Mesothelial cell of epicardium (in vitro differentiated cells): ENCODE measurements at places on chromosomes 6 and 20.
A peak's percentile ranks its signal among the peaks of the same experiment; 100 is the strongest.

DNA sequence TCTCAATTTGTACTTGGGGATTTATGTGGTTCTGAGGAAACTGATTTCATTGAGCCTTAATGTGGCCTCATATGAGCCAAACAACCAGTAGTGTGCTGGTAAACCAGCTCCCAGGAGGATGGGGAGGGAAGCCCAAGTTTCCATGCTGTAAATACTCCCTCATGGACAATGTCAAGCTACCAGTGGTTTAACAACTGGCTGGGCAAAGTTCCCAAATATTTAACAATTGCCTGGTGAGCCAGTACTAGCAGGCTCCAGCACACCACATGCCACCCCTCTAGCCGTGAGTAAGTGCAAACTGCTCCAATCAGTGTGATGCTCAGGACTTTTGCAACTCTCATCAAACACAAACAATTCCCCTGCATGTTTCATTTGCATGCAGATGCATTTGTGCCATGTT lies 19.2 kb upstream of the CDKN1A start:
- H3K36me3 ChIP-seq, result no peaks in the 10 kb centered on the region
- peaks cover 23% of the 10 kb centered on the region for H3K27me3 ChIP-seq
- DNase-seq, result no peak
- no peak overlapping the region for H3K4me3 ChIP-seq
- H3K27ac ChIP-seq, result no peak overlapping the region

GRCh38 chr6:105838171-105838570 lies 248.0 kb upstream of the PRDM1 start:
- peaks cover 4% of the 10 kb centered on the region for H3K27me3 ChIP-seq
- H3K4me3 ChIP-seq, result no peak overlapping the region
- no peak overlapping the region for H3K27ac ChIP-seq

DNA sequence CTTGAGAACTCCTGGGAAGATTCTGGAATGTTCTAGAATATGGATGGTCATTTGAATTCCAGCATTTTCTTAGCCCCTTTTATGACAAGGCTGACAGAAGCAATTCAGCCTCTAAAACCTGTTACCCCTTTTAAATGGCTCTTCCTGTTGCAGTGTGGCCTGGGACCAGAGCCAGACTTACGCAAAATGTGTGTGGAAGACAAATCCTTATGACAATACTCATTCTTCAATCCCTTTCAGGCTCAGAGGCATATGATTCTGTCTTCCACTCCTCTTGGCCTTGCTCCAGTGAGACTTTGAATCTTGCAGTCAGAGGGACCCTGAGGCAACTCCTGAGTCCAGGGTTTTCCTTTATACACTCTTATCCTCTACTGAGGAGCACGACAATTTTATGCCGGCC lies 287.0 kb downstream of the CLIC5 start:
- no peak overlapping the region for H3K4me3 ChIP-seq
- peaks cover 36% of the 10 kb centered on the region for H3K4me1 ChIP-seq
- no peak overlapping the region for H3K27ac ChIP-seq
- peaks cover 78% of the 10 kb centered on the region for H3K27me3 ChIP-seq
- peak; percentile 54 for DNase-seq

GRCh38 chr20:62878244-62879038 lies 16.8 kb upstream of the TCFL5 start:
- no peak overlapping the region for H3K4me3 ChIP-seq
- DNase-seq, result no peak
- H3K36me3 ChIP-seq, result peaks cover 10% of the 10 kb centered on the region
- peaks cover 20% of the 10 kb centered on the region for H3K4me1 ChIP-seq
- no peaks in the 10 kb centered on the region for H3K27me3 ChIP-seq

GRCh38 chr6:167530951-167531350 lies 206.1 kb downstream of the TTLL2 start:
- no peak overlapping the region for H3K27ac ChIP-seq
- H3K36me3 ChIP-seq, result no peaks in the 10 kb centered on the region
- DNase-seq, result no peak
- H3K27me3 ChIP-seq, result peaks cover 7% of the 10 kb centered on the region
- no peak overlapping the region for H3K4me3 ChIP-seq

DNA sequence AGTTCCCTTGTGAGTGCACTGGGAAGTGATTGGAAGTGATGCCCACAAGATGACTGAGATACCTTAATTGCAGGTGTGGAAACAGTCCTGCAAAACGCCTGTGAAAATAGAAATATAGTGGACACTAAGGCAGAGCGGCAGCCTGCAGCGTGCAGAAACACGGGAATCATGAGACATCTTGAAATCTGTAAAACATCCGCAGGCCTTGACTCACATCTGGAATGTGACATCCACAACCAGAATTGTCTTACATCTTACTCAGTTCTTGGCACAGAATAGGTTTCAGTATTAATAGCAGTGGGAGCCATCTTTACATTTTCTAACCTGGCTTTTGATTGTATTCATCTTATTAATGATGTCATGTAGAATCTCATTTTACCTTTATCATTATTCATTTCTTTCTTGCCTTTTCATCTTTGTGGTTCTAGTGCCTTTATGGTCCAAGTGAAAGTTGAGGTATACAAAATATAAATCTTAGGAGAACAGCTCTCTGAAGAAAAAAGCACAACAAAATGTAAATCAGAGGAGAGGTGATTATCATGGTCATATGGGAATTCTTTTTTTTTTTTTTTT lies 44.6 kb downstream of the CDYL start:
- H3K27ac ChIP-seq, result no peak overlapping the region
- H3K4me3 ChIP-seq, result no peak overlapping the region
- no peak for DNase-seq
- H3K36me3 ChIP-seq, result peaks cover 8% of the 10 kb centered on the region
- peaks cover 2% of the 10 kb centered on the region for H3K4me1 ChIP-seq
- no peaks in the 10 kb centered on the region for H3K27me3 ChIP-seq

DNA sequence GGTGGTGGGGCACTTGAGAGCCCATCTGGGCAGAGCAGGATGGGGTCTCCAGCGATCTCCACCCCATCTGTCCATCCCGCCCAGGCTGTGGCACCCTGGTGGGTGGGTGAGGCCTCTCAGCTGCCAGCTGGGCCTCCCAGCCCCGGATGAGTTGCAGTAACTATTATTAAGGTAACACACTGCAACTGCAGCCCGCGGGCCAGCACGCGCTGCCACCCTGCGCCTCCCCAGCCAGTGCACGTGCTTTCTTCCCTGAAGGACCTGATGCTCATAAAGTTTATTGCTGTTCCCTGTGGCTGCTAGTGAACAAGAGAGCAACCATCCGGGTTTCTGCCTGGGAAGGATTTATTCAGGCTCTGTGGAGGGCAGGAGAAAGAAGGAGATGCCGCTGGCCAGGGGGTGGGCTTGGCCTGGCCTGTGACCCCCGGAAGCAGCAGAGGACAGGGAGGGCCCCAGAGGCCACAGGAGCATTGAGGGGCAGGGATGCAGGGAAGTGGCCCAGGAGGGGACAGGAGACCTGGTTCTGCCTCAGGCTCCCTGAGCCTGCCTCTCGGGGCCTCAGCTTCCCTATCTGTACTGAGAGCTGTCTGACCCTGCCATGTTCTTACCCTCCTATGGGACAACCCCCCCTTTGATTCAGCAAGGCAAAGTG lies 1.7 kb downstream of the IP6K3 start:
- H3K4me1 ChIP-seq, result peaks cover 45% of the 10 kb centered on the region
- no peaks in the 10 kb centered on the region for H3K36me3 ChIP-seq
- peak overlapping the region; percentile 43 for H3K27ac ChIP-seq
- DNase-seq, result no peak
- no peaks in the 10 kb centered on the region for H3K27me3 ChIP-seq
- no peak overlapping the region for H3K4me3 ChIP-seq

GRCh38 chr6:36330366-36330765 lies 6.3 kb downstream of the BNIP5 start:
- no peak overlapping the region for H3K4me3 ChIP-seq
- no peak for DNase-seq
- no peak overlapping the region for H3K27ac ChIP-seq
- H3K27me3 ChIP-seq, result peaks cover 20% of the 10 kb centered on the region
- no peaks in the 10 kb centered on the region for H3K36me3 ChIP-seq
- peaks cover 24% of the 10 kb centered on the region for H3K4me1 ChIP-seq

- H3K4me3 ChIP-seq, result no peak overlapping the region
- H3K4me1 ChIP-seq, result peaks cover 13% of the 10 kb centered on the region
- no peak overlapping the region for H3K27ac ChIP-seq
- H3K36me3 ChIP-seq, result no peaks in the 10 kb centered on the region
- no peak for DNase-seq
Measured at GRCh38 chr6:167214206-167214605, 56.4 kb upstream of the GPR31 start.

DNA sequence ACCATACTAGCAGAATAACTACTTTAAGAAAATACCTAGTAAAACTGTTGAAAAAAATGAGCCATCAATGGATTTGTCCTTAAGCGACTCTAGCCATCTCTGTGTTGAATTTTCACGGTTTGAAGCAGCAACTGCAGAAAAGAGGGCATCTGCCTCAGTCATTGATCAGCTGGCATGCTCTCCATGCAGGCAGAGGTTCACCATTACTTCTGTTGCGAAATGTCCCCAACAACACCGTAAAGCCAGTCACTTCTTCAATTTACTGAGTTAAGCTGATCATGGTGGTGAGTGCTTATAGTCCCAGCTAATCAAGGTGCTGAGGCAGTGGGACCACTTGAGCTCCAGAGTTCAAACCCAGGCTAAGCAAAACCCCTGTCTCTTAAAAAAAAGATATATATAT lies 11.1 kb downstream of the TPD52L1 start:
- H3K4me1 ChIP-seq, result peaks cover 9% of the 10 kb centered on the region
- DNase-seq, result no peak
- H3K27me3 ChIP-seq, result no peaks in the 10 kb centered on the region
- no peak overlapping the region for H3K27ac ChIP-seq
- no peak overlapping the region for H3K4me3 ChIP-seq

DNA sequence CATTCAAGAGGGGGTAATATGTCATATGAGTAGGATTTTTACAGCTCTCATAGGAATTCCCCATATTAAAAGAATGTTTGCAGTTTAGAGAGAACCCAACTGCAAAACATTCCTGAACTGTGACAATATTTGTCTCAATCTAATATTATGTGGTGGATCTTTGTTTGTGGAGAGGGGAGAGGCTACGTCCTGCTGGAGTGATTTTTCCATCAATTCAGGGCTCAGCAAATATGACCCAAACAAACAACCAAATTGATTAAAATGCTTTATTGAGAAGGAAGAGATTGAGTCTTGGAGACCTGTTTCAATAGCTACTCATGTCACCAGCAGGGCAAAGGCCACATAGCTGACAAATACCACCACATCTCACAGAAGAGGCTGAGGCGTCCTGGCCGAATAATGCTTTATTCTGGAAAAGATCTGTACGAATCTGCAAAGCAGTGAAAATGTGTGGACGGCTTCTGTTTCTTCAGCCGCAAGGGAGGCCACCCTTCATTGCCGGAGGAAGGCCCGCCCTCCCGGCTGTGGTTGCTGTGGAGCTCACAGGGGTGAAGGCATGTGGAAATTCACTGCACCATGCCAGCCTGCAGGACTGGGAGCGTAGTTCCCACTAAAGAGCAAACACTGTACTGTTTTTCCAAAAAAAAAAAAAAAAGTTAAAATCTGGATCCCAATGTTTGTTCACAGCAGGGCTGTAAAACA lies 89.7 kb upstream of the QKI start:
- no peak overlapping the region for H3K4me3 ChIP-seq
- H3K27ac ChIP-seq, result no peak overlapping the region
- no peaks in the 10 kb centered on the region for H3K36me3 ChIP-seq
- peaks cover 32% of the 10 kb centered on the region for H3K4me1 ChIP-seq
- DNase-seq, result no peak
- no peaks in the 10 kb centered on the region for H3K27me3 ChIP-seq

GRCh38 chr6:108921547-108922361 lies 73.5 kb downstream of the ARMC2 start:
- H3K36me3 ChIP-seq, result no peaks in the 10 kb centered on the region
- H3K27me3 ChIP-seq, result no peaks in the 10 kb centered on the region
- no peak for DNase-seq
- peaks cover 5% of the 10 kb centered on the region for H3K4me1 ChIP-seq

DNA sequence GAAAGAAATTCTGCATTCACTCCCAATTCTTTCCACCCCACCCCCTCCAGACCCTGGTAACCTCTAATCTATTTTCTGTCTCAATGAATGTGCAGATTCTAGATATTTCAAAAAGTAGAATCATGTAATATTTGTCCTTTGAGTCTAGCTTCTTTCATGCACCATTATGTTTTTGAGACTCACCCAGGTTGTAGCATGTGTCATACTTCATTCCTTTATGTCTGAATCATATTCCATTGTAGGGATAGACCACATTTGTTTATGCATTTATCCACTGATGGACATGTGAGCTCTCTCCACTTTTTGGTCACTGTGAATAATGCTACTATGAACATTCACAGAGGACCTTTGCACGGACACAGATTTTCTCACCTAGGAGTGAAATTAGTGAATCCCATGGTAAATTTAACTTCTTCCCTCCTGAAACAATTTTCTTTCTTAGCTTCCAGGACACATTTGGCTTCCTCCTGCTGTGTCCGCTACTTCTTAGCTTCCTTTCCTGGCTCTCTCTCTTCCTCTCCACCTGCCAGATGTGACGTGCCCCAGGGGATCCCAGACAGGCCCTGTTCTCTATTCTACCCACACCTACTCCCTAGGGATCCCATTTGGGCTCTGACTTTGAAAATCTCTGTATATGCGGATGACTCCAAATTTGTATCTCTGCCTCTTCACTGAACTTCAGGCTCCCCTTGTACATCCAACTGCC lies 24.1 kb upstream of the ARFGEF2 start:
- H3K4me1 ChIP-seq, result no peaks in the 10 kb centered on the region
- H3K36me3 ChIP-seq, result no peaks in the 10 kb centered on the region
- peaks cover 38% of the 10 kb centered on the region for H3K27me3 ChIP-seq
- DNase-seq, result no peak
- no peak overlapping the region for H3K27ac ChIP-seq
